Stimulated activated CD8-positive, alpha-beta memory T cell treated with anti-CD3 and anti-CD28 coated beads, Interleukin-15, amount 100 ng/mL, for 24 hours (primary cell): ENCODE measurements at places on chromosomes 13 and 19.

- no peak for DNase-seq
Measured at GRCh38 chr13:58474581-58474980, 843.0 kb downstream of the PCDH17 start.

GRCh38 chr13:51731759-51732158, 72.2 kb downstream of the DHRS12 start:
- DNase-seq, result no peak

DNA sequence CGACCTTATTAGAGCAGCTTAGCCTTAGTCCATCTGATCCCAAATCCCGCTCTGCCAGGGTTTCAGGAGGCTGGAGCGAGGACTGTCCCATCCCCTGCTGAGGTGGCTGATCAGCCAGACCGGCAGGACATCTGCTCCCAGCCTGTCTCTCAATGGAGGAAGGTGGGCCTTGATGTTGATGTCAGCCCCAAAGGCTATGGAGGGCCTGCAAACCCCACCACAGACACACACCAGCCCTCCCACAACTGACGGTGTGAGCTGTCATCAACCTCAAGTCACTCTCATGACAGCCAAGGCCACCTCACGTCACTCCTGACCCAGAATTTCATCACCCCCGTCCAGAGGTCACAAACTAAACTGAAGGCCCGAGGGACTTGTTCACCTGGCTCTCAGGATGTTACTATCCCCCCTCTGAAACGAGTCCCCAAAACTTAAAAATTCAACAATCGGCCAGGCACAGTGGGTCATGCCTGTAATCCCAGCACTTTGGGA, 25.5 kb downstream of the RHPN2 start:
- no peak for DNase-seq

DNA sequence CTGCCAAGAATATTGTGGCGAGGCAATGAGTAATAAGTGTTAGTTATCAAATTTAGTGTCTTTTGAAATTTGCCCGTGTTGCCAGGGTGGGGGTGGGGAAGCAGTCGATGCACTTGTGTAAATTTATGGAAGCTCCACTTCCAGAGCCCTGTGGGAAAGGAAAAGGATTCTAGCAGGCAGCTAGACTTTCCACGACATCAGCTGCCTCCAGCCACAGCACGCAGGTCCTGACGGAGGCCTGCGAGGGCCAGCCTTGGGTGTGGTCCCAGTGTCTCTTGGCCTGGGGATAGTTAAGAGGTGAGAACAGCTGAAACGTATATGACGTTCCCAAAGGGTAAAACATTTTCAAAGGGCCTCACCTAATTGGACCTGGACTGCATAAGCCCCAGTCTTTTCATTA, 433.0 kb downstream of the TSHZ3 start:
- no peak for DNase-seq

- no peak for DNase-seq
Measured at GRCh38 chr13:103703246-103703645, 637.0 kb upstream of the SLC10A2 start.

DNA sequence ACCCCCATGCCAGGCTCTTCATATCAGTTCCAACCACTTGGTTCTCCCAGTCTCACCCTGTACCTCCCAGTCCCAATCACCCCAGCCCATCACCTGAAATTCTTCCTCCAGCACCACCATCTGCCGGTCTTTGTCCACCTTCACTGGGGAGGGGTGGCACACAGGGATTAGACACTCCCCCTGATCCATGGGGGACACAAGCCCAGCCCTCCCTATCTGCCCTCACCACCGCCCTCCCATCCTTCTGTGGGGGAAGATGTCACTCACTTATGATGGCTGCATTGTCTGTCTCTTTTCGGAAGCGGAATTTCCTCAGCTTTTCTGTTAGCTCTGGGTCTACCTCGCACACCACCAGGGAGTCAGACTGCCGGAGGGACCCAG, 685 bp downstream of the GMFG start:
- no peak for DNase-seq

- no peak for DNase-seq
Measured at GRCh38 chr13:50379584-50379983, 364.3 kb downstream of the KCNRG start.

DNA sequence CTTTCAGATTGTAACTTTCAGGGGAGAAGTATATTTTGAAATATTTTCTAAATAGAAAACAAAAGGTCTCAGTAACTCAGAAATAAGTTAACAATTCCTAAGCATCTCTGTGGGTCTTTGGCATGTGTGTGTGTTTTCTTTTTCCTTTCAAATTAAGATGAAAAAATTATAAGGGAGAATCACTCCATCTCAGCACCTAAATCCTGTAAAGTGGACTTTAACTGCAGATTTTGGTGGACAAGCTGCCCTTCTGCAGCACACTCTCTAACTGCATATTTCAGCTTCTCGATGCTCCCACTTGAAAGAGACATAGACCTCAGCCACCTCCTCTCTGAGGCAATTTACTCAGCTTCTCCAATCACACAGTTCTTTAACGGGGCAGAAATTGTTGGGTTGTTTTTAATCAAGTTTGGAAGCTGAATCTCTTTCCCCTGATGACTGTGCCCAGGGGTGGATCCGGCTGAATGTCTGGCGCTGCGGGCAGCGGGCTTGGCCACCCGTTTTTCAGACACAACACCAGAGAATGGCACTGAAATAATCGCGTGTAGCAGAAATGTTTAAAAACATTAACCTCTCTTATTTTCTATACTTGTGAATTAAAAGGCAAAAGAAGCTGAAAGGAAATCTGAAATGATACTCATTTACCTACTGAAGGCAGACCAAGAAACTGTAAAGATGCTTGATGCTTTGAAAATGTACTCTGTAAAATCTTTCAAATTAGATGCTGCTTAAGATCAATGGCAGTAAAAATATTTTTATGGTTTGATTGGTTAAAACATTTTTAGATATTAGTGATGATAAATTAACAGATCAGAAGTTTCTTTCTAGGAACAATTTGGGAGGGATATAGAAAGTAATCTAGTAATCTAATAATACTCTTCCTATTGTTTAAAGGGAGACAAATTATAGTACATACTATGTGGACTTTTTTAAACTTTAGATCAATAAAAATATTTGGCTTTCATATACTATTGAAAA, 12.4 kb downstream of the ZIC2 start:
- no peak for DNase-seq

DNA sequence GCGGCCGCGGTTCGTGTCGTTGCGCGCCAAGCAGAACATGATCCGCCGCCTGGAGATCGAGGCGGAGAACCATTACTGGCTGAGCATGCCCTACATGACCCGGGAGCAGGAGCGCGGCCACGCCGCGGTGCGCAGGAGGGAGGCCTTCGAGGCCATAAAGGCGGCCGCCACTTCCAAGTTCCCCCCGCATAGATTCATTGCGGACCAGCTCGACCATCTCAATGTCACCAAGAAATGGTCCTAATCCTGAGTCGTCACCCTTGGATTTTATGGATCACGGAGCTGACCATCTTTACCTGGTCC, 475 bp downstream of the MRPL57 start:
- no peak for DNase-seq

DNA sequence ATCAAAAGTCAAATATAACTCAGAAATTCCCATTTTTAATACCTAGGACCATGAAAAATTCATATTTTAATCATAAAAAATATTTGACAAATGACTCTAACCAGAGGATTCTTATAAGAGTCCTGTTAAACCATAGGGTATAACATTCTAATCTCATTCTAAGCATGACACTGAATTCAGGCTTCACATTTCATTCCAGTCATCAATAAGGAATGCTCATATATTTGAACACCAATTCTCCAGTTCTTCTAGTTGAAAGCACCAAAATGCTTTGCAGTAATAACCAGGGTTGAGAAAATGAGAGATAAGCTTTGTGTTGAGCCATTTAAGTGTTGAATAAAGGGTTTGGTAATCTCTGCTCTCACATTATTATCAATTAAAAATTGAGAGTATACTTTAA, 147.5 kb downstream of the VWA8 start:
- DNase-seq, result no peak

- no peak for DNase-seq
Measured at GRCh38 chr19:29162694-29163093, 50.3 kb downstream of the UQCRFS1 start.

DNA sequence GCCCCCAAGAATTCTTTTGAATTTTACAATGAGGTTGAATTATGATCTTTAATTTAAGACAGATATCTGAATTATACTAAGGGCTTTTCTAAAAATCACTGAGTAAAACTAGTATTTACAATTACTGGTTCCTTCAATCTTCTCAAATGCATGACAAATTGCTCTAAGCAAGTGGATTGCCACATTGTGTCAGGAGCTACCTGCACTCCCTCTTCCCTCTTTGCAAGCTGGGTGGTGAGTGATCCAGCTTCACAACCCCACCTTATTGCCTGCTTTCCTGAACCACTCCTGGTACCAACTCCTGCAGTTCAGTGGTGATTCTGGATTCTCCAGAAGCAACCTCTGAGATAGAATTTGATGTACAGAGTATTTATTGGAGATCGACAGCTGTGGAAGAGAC, 49.9 kb upstream of the SERP2 start:
- DNase-seq, result no peak

GRCh38 chr19:51157265-51157664, 15.2 kb downstream of the SIGLEC7 start:
- no peak for DNase-seq

- no peak for DNase-seq
Measured at GRCh38 chr19:56692206-56692895, 20.8 kb upstream of the ZNF835 start.

GRCh38 chr19:12952488-12953137, 4.4 kb downstream of the GADD45GIP1 start:
- no peak for DNase-seq

- no peak for DNase-seq
Measured at GRCh38 chr19:13007292-13008045, 12.2 kb downstream of the NFIX start.

DNA sequence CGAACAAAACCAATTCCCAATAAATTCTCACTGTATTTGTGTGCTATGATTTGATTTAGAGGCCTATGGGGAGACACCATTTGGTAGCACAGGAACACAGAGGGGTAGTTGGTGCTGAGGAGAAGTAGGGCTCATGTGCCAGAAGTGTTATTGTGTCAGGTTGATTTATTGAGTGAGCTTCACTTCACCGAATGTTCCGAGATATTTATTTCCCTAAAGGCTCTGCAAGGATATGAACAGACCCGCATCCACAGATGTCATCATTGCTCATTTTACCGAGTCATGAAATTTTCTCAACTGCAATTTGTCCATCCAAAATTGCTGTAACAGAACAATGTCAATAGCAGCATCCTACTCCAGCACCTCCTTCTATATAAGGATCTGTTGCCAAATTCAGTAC, 69.5 kb downstream of the DACH1 start:
- DNase-seq, result no peak

- DNase-seq, result no peak
Measured at GRCh38 chr13:30216111-30216510, 91.2 kb downstream of the KATNAL1 start.
